Pulmonary artery endothelial cell (primary cell): ENCODE measurements at places on chromosomes 1 and 21. TPM values are rescaled to one million over a fixed set of nuclear protein-coding genes. Genes with fewer than 3 reads are reported as not detected.

LORICRIN gene
- total RNA-seq: not detected in 2 replicates

RCSD1 gene
- 0.07 and 2.4 TPM in 2 replicates for total RNA-seq

SERBP1 gene
- 349 and 471 TPM in 2 replicates for total RNA-seq

AMY2B gene
- total RNA-seq: 1.2 and 1.5 TPM in 2 replicates

SLAMF9 gene
- not detected in 2 replicates for total RNA-seq

OPTC gene
- not detected in 2 replicates for total RNA-seq

SPRR2A gene
- not detected in 2 replicates for total RNA-seq

GORAB gene
- total RNA-seq: 5.6 and 12.3 TPM in 2 replicates

FCAMR gene
- not detected in 2 replicates for total RNA-seq

LAD1 gene
- not detected in 2 replicates for total RNA-seq

CD34 gene
- 16.9 and 26.1 TPM in 2 replicates for total RNA-seq

SPRR4 gene
- total RNA-seq: not detected in 2 replicates

ANGPTL1 gene
- total RNA-seq: under 0.01 TPM in 1 of 2 replicates, not detected in the other

WLS gene
- total RNA-seq: 124 and 128 TPM in 2 replicates

TACSTD2 gene
- 0.79 and 15.8 TPM in 2 replicates for total RNA-seq

GREM2 gene
- not detected in 2 replicates for total RNA-seq

TNN gene
- total RNA-seq: not detected in 2 replicates

RORC gene
- total RNA-seq: not detected in 2 replicates
